Stimulated activated effector memory CD8-positive, alpha-beta T cell treated with anti-CD3 and anti-CD28 coated beads, Interleukin-12 subunit alpha, Interleukin-12 subunit beta, amount 100 ng/mL, for 72 hours (primary cell): ENCODE measurements at places on chromosomes 5 and 9.

- no peak for DNase-seq
Measured at GRCh38 chr9:8428389-8428788, 628.8 kb upstream of the DMAC1 start.

GRCh38 chr5:17989567-17990563 is 355.6 kb downstream of the TAF11L14 start:
- no peak for DNase-seq

GRCh38 chr9:114107286-114108001 is 8.4 kb upstream of the KIF12 start:
- DNase-seq: no peak

DNA sequence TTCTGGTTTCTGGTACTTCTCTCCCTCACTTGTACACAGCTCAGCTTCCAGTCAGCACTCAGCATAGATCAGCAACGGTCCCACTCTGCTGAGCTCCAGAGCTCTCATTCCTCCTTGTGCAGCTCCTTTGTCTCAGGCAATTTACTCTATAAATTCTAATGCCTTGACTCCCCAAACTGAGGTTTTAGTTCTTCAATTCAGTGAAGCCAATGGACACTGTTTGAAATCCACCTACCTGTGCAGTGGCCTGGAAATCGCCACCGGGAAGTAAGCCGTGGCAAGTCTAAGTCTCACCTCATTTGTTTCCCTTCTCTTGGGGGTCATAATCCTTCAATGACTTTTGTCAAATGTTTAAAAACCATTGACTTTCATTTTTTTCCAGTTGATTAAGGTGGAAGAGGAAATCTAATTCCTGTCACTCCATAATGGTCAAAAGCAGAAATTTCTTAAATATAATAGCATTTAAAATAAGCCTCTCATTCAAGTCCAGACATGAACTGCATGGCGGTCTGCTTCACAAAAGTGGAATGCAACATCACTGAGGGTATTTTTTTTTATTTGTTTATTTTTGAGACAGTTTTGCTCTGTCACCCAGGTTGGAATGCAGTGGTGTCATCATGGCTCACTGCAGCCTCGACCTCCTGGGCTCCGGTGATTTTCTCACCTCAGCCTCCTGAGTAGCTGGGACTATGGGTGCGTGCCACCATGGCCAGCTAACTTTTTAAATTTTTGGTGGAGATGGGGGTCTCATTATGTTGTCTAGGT is 79.6 kb downstream of the C7 start:
- no peak for DNase-seq

GRCh38 chr5:173056783-173057061 is 570 bp downstream of the CREBRF start:
- DNase-seq: no peak

- DNase-seq: no peak
Measured at GRCh38 chr9:34809504-34810186, 99.7 kb upstream of the CCL21 start.

- DNase-seq: no peak
Measured at GRCh38 chr5:91048073-91048472, 335.0 kb downstream of the ARRDC3 start.

- no peak for DNase-seq
Measured at GRCh38 chr5:172904643-172905345, 54.4 kb upstream of the RPL26L1 start.

- DNase-seq: no peak
Measured at GRCh38 chr9:34337403-34337802, 8.0 kb downstream of the NUDT2 start.

DNA sequence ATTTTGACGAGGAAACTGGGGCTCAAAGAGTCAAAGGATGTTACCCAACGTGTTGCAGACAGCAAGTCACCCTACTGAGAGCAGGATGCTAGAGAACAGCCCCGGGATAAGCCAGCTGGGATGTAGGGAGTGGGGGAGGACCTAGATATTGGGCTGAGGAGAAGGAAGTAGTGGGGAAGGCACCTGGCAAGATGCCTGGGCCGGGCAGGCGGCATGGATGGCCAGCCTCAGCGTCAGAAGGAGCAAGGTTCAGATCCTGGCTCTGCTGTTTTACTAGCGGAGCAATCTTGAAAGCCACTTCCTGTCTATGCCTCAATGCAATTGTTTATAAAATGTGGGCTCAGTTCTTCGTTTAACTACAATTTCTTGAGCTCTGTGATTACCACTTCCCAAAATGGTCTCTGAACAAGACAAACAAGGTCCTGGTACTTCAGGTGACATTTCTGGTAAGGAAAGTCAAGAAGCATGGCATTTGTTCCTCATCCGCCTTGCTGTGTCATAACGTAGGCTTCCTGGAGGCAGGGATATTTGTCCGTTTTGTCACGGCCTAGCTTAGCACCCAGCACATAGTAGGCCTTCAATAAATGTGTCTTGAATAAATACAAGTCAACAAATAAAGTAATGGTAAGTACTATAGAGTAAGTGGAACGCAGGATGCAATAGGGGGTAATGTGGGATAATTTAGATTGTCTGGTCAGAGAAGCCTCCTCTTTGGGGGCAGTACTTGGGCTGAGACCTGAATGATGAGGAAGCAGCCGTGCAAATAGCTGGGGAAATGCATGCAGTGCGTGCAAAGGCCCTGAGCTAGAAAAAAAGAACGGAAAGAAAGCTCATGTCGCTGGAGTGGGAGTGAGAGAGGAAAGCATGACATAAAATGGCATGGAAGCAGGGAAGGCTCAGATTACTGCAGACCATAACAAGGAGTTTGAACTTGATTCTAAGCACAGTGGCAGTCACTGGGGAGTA is 70.5 kb downstream of the SMIM23 start:
- DNase-seq: no peak

DNA sequence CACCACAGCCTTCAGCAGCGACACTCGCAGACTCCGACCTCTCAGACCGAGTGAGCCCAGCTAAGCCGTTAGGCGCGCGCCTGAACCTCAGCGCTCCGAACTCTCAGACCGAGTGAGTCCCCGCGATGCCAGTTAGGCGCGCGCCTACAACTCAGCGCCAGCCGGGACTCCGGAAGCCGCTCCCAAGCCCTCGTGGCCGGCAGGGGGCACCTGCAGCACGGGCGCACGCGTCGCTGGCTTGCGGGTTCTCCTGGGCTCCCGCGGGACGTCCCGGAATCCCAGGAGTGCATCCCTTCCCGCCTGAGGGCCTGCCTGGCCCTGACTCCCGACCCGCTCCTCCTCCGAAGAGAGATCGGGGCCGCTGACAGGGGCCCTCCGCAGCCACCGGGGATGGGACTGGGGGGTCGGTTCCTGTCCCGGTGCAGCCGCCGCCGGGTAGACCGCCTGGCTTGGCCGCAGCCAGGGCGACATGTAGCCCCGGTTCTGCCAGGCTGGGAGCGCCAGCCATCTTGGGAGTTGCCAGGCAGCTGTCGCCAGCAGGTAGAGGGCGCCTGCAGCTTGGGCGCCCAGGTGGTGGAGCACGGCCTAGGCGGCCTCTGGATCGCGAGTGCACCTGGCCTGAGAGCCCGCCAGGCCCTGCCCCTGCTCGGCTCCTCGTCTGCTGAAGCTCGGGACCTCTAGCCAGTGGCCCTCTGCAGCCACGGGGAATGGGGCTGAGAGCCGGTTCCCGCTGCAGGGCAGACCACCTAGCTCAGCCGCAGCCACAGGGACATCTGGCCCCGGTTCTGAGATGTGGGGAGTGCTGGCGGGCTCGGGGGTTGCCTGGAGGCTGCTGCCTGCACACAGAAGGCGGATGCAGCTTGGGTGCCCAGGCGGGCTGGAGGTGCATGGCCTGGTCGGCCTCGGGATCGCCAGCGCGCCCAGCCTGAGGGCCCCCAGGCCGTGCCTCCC is at the start of gene ANKRD18A:
Gene ANKRD18A, minus strand, starts transcription at position 114 of the 951 bp plus-strand sequence. CDS start 311 bp downstream, outside the sequence.
- peak; percentile 77 for DNase-seq

DNA sequence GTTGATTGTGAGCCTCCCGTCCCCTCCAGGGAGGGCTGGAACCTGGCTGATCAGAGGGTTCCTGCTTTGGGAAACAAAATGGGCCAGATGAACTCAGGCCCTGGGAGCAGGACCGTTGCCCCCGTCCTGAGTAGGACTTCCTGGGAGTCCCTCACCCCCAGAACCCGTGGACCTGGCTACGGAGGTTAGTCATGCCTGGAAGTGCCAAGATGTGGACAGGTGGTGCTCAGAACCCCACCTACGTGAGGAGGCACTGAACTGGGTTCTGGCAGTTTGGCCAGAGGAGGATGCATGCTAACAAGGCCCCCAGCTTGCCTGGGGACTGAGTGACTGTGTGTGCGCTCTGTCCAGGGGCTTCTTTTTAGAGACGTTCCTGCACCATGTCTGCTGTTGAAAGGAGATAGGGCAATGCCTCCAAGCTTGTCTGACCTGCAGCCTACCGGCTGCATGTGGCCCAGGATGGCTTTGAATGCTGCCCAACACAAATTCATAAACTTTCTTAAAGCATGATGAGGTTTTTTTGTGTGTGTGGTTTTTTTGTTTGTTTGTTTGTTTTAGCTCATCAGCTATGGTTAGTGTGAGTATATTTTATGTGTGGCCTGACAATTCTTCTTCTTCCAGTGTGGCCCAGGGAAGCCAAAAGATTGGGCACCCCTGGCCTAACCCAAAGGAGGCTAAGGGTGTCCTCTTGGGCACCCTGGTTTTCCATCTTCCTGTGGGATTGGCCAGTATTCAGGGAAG is 1.8 kb upstream of the DAB2IP start:
- DNase-seq: no peak

GRCh38 chr5:135877570-135878155 is 18.0 kb downstream of the IL9 start:
- DNase-seq: no peak

- DNase-seq: no peak
Measured at GRCh38 chr5:123099514-123100151, 10.6 kb downstream of the PRDM6 start.

GRCh38 chr5:9601055-9601739 is 29.0 kb downstream of the TAS2R1 start:
- DNase-seq: no peak

GRCh38 chr9:9881692-9882091 is 731.1 kb downstream of the PTPRD start:
- DNase-seq: no peak

GRCh38 chr9:124312290-124313265 is 54.8 kb downstream of the NEK6 start:
- DNase-seq: no peak

DNA sequence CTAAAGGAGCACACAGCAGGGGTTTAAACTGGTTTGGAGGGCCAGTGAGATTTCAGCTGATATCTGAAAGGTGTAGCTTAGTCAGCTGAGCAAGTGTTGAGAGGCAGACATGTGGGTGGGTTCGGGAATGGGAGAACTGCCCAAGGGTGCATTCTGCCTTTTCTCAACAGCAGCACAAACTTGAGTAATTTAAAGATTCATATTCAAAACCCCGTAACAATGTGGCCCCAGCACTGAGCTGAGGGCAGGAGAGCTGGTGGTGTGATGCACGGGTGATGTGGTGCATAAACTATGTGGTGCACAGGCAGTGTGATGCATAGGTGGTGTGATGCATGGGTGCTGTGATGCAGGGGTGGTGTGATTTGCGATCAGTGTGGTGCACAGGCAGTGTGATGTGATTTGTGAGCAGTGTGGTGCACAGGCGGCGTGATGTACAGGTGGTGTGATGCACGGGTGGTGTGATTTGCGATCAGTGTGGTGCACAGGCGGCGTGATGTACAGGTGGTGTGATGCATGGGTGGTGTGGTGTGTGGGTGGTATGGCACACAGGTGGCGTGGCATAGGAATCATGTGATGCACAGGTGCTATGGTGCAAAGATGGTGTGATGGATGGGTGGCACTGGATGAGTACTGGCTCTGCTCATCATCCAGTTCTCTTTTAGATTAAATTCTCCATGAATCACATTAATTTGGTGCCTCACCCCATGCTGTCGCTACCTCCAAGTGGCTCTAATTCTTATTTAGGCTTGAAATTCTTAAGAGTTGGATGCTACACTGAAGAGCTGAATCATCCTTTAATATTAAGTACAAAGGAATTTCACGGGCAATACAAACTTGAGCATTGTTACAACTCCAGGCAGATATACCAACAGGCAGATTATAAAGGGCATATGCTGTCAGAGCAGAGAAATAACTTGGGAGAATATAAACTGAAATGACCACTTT is 53.6 kb downstream of the DAP start:
- no peak for DNase-seq

GRCh38 chr5:178455480-178455835 is 134.7 kb downstream of the COL23A1 start:
- no peak for DNase-seq

DNA sequence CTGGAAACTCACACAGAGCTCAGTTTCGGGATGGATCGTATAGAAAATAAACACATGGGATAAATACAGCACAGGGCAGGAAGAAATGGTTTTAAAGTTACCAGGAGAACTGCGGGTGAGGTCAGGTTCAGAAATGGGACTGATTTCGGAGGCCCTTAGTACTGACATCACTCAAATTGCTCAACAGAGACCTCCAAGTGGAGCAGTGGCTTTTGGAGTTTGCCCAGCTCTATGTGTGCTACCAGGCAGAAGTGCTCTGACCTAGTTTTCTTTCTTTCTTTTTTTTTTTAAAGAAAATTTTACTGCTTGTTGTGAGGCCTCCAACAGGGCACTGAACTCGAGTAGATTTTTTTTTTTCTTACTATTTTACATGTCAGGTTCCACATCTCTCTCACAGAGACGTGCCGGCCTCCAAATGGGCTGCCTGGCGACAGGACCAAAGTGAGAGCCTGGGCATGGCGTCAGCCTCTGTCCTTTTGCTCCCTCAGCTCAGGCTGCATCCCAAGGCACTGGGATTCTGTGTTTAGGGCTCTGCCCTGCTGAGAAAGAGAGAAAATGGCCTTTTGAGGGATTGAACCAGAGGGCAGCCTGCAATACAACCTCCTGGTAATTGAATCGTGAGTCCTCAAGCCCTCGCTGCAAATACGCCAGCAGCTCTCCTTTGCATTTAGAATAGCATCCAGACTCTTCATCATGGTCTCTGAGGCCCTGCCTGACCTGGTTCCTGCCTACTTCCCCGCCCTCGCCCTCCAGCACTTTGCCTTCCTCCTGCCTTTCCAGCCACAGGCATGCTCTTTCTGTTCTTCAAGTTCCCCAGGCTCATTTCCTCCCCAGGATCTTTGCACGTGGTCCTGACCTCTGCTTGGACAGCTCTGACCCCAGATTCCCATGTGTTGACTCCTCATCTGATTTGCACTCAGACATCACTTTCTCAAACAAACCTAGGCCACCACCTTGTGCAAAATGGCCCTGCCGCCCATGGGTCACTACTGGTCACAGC is 173.5 kb downstream of the FGF1 start:
- DNase-seq: no peak

DNA sequence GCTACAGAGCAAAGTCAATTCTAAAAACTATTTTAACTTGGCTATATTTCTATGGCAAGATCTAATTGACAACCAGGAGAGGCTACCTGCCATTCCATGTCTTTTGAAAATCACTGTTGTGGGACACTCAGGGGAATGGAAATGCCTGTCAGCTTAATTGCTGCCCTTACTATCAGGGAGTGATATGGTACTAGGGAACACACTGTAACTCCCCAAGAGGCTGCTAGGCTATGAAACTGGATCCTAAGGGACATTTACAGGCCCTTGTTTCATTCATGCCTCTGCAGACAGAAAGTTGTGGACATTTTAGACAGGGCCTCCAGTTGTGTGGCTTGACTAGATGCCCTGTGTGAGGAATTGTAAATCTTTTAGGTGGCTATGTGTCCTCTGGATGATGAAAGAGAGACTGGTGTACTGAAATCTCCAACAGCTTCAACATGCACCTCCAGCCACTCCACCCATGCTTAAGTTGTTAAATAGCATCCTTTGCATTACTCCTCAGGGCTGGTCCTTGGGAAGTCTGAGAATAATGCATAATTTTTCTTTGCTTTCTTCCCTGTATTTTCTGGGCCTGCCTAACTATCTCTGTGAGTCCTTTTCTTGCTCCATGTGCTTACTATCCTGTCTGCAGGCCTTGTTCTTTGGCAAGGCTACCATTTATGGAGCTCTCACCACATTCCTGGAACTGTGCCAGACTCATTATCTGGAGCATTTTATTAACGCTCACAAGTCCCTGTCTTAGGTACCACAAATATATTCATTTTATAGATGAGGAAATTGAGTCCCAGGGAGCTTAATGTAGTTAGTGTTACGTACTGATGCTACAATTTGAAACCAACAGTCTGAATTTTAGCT is 3.2 kb downstream of the MROH2B start:
- no peak for DNase-seq
